ENCODE measurements at places on chromosomes 5 and 9. TPM values are rescaled to one million over a fixed set of nuclear protein-coding genes. Genes with fewer than 3 reads are reported as not detected.

The FOXD4L4 gene
- total RNA-seq = under 0.01 TPM

The OLFML2A gene
- 2.2 TPM for total RNA-seq

The FCN2 gene
- not detected for total RNA-seq

The KCNN2 gene
- total RNA-seq = 1.5 TPM

The SLC34A1 gene
- total RNA-seq = not detected

The PFN3 gene
- total RNA-seq = not detected

The ZDHHC11 gene
- total RNA-seq = 0.22 TPM

DNA sequence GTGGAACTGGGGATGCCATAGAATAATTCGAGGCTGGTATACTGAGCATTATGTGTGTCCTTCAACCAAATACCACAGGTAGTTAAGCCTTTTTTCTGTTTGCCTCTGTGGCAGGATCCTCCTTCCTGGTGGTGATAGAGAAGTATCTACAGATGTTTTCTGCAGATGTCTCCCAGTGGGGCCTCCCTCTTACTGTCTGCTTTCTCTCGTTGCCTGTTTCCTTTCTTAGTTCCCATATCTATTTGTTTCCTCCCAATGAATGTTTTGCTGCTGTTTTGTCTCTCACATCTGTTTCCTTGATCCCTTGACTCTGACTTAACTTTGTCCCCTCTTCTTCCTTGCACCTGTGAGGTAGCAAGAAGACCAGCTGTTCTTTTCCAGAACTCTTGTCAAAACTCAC is 130.9 kb upstream of the NUDT12 start:
- no peak for DNase-seq

DNA sequence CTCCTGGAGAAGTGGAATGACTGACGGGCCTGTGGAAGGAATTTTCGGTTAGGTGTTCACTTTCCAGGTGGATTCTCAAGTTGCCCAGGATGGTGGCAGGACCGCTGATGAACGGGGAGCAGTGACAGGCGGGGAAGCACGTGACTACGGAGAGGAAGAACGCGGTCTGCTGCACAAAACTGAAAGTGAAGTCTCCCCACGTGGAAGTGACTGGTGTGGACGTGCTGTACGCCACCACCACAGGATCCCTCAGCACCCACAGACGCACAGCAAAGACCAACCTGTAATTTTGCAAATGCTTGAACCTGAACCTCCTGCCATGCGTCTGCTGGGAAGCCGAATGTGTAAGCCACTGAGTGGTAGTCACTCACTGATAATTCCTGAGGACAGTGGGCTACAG is 51.4 kb downstream of the RNF130 start:
- DNase-seq = no peak

DNA sequence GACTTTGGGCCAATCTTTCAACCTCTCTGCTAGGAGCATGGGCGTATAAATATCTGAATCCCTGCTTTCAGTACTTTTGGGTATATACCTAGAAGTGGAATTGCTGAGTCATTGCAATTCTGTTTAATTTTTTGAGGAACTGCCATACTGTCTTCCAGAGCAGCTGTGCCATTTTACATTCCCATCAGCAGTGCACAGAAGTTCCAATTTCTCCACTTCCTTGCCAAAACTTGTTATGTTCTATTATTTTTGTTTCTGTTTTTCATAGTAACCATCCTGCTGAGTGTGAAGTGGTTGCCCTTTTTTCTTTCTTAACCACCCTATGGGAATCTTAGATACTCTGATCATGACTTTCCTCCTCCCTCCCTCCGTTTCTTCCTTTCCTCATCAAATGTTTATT is 11.1 kb upstream of the CCIN start:
- DNase-seq = no peak

DNA sequence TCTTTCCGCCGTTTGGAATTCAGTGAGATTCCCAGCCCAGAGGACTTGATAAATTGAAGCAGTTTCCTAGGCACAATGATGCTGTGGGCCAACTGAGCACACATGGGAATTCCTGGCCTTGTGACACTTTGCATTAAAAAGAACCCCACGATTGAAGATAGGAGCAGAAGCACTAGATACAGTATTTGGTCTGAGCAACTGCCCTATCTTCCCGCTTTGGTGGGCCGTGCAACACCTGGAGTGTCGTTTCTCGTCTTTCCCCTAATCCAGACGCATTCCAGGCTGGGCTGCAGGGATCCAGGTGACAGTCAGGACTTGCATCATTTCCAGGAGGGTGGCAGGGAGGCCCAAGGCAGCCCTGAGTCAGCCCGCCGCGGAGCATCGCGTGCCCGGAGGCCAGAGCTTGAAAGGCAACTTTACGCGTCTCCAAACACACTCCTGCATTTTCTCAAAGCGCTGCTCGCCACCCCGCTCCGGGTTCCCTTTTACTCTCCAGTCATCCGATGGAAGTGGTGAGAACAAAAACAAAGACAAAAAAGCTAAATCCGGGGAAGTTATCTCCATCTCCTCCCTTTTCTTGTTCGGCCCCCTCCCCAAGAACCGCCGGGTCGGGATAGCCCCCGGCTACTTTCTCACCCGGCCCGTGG is 753 bp upstream of the STC2 start:
- DNase-seq = peak; percentile 66

DNA sequence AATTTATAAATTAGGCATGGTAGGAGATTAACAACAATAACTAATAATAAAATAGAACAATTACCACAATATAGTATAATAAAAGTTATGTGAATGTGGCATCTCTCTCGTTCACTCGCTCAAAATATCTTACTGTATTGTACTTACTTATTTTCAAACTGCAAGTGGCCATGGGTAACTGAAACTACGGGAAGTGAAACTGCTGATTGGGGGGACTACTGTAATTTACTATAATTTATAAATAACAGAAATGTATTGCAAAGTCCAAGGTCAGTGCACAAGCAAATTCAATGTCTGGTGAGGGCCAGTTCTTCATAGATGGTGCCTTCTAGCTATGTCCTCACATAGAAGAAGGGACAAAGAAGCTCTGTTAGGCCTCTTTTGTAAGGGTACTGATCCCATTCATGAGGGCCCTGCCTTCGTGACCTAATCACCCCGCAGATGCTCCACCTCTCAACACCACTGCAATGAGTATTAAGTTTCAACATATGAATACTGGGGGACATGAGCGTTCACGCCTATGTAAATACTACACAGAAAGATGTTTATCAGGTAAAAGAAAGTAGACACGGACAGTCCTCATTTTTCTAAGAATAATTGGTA is 39.0 kb downstream of the KCNIP1 start:
- DNase-seq = no peak

DNA sequence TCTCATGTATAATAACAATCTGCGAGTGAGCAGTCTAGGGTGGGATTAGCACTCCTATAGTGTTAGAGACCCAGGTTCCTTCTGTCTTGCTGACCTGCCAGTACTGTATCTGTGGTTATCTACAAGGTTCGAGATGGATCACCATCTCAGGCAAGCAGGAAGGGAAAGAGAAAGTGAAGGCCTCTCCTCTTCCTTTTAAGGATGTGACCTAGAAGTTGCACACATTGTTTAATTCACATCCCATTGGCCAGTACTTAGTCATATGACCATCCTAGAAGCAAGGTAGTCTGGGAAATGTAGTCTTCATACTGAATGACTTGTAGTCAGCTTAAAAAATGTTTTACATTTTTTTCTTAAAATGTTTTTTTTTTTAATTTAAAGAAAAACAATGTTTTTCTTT is 168.6 kb downstream of the CARTPT start:
- DNase-seq = peak; percentile 74

- DNase-seq = no peak
Measured at GRCh38 chr5:56534102-56534829, 281.1 kb upstream of the MAP3K1 start.

DNA sequence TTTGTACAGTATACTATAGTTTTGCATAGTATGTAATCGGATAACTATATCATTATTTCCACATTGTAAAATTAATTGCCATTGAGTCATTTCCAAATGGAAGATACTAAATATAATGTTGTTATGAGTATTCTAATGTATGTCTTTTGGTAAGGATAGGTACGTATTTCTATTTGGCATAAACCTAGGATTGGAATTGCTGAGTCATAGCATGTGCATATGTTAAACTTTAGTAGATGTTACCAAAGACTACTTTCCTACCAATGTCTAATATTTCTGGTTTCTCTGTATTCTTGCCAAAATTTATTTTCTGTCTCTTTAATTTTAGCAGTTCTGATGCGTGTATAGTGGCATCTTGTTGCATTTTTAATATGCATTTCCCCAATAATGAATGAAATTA is 825.1 kb upstream of the ARRDC3 start:
- no peak for DNase-seq

- DNase-seq = no peak
Measured at GRCh38 chr9:19149230-19149629, 21.9 kb upstream of the PLIN2 start.

GRCh38 chr5:24714746-24715145 is 70.0 kb upstream of the CDH10 start:
- DNase-seq = no peak

DNA sequence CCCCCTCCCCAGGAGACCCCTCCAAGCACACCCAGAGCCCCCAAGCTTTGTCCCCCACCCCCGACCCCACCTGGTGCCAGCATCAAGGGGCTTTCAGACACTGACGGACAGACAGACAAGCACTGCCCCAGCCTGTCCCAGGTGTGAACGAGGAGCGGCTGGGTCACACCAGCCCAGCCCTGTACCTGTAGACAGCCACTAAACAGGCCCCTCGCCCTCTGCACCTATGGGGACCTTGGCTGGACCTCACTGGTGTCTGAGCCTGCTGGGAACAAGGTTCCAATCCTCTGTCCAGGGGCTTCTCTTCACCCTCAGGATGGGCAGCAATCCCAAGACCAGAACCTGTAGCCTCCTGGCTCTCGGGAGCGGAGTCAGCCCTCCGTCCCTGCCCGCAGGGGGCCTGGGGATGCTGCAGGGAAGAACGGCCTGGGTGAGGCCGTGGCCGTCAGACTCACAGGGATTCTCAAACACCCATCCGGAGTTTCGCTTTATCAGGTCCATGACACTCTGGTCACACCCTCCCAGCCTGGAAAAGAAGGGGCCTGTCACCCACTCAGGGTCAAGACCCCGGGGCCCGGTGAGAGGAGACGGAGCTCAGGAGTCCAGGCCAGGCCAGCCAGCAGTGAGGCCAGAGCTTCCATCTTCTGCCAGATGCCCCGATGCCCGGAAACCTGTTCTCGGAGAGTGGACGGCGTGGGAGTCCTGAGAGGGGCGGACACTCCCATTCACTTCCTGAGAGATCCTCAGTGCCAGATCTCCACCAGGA is 2.8 kb downstream of the LCN6 start:
- no peak for DNase-seq

DNA sequence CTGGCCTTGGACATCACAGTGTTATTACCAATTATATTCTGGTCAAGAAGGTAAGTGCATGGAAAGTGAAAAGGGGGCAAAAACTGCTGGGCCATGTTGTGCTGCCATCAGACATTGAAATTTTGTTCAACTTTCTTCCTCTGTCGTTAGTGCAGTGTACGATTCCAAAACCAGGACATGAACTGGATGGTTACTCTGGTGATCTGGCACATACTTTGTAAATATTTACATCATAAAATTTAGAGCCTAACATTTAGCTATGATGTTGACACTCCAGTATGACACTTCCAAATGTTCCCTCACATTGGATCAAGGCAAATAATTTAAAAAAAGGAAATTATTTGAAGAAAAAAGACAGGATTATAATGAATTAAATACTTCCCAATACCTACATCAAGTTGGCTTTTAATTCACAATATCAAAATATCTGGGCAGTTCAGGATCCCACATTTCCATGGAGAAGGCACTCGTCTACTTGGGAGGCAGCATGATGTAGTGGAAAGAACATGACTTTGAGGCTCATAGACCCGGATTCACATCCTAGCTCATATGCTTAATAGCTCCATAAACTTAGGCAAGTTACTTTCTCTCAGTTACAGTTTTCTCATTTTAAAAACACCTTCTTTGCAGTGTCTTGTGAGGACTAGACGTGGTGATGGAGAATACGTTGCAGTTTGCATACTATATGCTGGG is 342.5 kb upstream of the MPDZ start:
- no peak for DNase-seq

- peak; percentile 26 for DNase-seq
Measured at GRCh38 chr5:150180241-150181026, 9.4 kb upstream of the SLC6A7 start.

- DNase-seq = peak; percentile 89
Measured at GRCh38 chr9:113548221-113549041, 84.9 kb downstream of the RGS3 start.

- peak; percentile 97 for DNase-seq
Measured at GRCh38 chr5:96572864-96573512, 89.2 kb upstream of the CAST start.

- no peak for DNase-seq
Measured at GRCh38 chr5:57586649-57587048, 104.0 kb upstream of the ACTBL2 start.

DNA sequence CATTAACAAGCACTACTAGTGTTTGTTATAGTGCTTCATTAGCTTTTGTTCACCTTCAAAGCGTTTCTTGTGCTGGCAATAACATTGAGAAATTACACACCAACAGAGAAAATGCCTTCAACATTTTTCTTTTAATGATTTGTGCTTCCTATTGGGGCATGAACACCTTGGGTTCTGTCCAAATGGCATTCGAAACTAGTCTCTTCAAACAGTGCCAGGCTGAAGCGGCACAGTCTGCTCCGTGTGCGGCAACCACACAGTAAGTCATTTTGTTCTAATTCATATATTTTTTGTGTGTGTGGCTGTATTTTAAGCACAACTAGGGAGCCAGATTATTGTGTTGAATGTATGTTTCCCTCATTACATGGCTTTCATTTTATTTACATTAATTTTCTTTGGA is 414.7 kb upstream of the SGCD start:
- no peak for DNase-seq

DNA sequence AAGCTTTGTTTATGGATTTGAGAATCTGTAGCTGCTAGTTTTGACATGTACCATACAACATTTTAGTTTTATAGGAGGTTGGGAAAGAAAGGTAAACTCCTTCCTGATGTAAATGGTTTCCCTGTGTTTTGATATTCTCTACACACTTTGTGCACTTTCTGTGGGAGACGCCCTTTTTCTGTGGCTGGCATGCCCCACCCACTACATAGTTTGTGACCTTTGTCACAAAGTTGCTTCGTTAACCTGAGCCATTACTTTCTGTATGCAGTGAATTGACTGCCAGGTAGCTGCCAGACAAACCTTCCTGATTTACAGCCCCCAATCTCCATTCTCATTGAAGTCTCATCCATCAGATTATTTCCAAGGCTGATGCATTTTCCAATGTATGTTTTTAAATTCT is 90.6 kb downstream of the NLN start:
- DNase-seq = no peak

- DNase-seq = no peak
Measured at GRCh38 chr9:83242066-83242465, 179.1 kb upstream of the RASEF start.

Measured in lung microvascular endothelial cell (primary cell).